ENCODE measurements at places on chromosomes 6 and 20.

DNA sequence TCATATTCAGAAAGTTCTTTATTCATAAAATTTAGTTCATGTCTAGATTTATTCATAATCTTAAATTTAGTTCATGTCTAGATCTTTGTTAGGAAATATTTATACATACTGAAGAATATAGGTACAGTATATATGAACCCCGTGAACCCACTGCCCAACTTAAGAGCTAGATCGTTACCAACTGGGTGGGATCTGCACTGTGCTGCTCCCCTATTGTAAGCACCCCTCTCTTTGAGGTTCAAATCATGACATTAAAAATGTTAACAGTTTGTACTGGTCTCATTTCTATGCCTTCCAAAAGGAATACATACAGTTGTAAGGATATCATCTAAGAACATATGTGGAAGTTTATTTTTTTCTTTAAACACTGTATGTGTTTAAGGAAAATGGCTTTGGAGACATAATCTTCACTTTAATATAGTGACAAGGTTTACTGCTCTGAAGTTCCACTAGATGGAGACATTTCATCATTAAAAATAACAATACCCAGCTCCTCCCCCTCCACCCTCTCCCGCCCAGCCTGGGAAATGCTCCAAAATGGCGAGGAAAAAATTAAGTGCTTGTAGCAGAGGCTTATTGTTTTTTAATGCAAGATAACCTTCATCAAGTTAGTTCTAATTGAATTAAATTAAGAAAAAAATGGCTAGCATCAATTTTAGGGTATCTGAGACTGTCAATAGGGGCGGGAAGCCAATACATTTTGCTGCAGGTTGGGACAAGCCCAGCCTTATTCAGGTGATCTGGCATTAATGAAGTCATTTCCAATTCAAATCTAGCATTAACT, 104.1 kb upstream of the TRAF3IP2 start:
- DNase-seq = peak; percentile 88

GRCh38 chr6:134585517-134585873, 267.6 kb upstream of the SGK1 start:
- DNase-seq = peak; percentile 70

DNA sequence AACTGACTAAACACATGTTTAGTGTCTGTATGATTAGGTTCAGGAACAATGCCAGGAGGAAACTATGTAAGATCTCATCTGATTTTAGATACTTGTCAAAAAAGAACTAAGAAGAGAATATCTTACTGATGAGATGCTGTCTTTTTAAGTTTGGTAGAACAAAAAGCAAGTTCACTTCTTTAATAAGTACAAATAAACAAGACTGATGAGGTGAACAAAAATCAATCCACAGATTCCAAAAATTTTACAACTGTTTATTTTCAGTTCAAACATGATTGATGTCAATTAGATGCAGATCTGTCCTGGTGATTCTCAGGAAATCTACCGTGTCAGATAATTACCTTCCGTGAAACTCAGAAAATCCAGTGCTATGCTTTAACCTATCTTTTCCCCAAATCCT, 24.9 kb downstream of the EPHA7 start:
- DNase-seq = no peak

GRCh38 chr6:135880066-135880972, 28.8 kb downstream of the PDE7B start:
- DNase-seq = peak; percentile 91

GRCh38 chr6:6474170-6474920, 114.2 kb upstream of the LY86 start:
- no peak for DNase-seq

DNA sequence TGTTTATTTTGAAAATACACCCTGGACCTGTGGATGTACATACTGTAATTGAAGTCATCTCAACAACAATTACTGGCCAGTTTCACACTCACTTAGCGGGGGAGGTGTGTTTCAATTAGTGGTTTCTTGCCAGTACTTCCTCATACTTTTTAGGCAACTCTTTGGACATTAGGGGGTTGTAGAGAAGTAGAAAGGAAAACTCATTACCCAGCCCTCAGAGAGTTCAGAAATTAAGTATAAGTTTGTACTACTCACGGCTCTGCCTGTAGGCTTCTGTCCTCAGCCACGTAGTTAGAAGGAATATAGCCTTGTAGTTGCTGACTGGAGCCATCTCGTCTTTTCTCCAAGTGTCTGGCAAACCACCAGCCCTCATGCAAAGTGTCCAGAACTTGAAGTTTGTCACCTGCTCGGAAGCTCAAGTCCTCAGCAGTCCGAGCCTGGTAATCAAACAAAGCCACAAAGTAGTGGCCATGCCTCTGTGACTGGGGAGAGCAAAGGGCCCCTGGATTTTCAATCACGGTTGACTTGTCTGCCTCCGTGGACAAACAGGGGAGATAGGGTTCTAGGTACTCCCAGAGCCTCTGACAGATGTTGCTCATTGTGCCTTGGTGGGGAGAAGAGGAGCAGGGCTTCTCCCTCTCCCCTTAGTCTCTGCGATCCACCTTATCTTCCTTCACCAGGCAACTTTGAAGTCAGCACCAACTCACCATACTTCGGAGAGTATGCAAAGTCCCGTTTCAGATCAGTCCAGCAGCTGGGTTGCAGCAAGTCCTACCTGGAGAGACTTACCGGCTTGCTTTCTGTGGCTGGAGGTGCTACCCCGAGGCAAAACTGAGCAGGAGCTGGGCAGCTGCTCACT, 749 bp downstream of the FRK start:
- no peak for DNase-seq

DNA sequence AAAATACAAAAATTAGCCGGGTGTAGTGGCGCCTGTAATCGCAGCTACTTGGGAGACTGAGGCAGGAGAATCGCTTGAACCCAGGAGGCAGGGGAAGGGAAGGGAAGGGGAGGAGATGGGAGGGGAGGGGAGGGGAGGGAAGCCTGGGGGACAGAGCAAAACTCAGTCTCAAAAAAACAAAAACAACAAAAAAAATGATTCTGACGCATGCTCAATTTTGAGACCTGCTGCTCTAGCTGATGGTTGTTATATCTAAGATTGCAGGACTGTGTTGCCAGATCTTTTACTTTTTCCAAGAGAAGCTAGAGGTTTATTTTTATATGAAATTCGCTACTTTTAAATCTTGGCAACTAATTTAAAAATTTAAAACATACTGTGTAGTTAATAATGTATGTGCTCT, 2.4 kb upstream of the WFDC2 start:
- DNase-seq = no peak

GRCh38 chr6:24140591-24140990, 14.6 kb downstream of the NRSN1 start:
- no peak for DNase-seq

- DNase-seq = no peak
Observed at GRCh38 chr6:44453146-44453545, 65.6 kb downstream of the CDC5L start.

DNA sequence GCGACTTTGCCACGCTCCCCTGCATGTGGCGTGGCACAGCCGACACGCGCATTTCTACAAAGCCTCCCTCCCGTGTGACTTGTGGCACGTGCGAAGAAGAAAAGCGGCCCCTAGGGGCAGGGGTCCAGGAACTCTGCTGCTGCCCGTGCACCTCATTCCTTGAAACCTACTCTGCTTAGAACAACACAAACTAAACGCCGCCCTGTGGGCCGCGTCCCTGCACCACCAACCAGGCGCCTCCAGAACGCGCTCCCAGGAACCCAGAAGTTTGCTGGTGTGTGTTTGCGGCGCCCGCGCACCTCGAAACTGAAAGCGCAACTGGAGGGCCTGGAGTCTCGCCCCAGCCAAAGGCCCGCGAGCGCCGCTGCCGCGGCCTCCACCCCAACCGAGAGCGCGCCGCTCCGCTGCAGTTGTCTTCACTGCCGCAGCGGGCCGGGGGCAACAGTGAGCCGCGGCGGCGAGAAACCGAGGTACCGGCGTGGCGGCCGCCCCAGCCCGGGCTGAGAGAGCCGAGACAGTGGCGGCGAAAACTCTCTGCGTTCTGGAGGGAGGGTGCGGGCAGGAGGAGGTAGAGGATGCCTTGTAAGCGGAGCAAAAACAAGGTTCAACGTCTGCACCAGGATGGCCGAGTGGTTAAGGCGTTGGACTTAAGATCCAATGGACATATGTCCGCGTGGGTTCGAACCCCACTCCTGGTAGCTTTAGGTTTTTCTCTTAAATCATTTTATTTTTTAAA, 65.8 kb downstream of the STX11 start:
- peak; percentile 99 for DNase-seq

DNA sequence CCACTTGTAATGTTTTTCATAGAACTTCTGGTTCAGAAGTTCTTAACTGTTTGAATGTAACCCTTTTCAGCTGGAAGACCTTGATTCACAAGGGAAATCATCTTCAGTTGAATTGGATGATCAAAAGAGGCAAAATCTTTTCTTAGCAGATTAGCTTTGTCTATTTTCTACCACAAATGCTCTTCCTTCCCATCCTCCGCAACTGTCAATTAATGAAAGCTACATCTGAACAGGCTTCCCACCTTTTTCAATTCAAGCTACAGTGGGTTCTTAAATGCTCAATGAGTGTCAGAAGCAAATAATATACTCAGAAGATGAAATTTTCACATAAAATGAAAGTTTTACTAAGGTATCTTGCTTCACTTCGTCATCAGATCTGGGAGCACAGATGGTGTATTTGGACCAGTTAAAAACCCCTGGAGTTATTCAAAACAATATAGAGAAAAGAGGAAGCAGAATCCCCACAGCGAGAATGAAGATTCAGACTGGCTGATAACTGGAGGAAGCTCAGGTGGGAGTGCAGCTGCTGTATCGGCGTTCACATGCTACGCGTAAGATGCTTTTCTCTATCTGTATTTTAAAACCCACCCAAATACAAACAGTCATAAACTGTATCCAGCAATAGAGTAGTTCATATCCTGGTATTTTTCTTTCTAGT, 19.4 kb downstream of the QRSL1 start:
- no peak for DNase-seq

GRCh38 chr6:71288228-71289038, at the start of gene OGFRL1:
TSS of gene OGFRL1 (plus strand) at chr6:71288811. CDS start at chr6:71288937, 126 bp downstream.
- DNase-seq = peak; percentile 76

- DNase-seq = no peak
Observed at GRCh38 chr20:9276966-9277468, 208.1 kb downstream of the PLCB4 start.

GRCh38 chr20:6044115-6044514, 9.7 kb downstream of the LRRN4 start:
- no peak for DNase-seq

DNA sequence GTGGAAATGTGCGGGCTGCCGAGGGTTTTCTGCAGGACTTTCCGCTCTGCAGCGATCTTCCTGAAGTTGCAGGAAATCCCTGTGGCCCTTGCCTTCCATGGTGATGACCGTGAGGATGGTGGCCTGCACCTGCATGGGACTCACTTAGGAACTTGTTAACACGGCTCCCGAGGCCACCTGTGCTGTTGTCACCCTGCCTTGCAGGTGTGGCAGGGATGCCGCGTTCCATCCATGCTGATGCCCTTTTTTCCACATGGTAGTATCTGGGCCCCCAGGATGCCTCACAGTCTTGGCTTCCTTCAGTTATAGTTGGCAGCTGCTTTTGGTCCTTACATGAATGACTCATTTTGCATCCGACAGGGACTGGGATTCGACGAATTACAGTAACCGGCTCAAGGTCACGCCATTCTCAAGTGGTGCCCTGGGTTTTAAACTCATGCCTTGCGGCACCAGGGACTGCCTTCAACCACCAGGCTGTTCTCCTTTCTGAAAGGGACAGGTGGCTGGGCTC, 37.2 kb downstream of the SYNJ2 start:
- DNase-seq = peak; percentile 47

DNA sequence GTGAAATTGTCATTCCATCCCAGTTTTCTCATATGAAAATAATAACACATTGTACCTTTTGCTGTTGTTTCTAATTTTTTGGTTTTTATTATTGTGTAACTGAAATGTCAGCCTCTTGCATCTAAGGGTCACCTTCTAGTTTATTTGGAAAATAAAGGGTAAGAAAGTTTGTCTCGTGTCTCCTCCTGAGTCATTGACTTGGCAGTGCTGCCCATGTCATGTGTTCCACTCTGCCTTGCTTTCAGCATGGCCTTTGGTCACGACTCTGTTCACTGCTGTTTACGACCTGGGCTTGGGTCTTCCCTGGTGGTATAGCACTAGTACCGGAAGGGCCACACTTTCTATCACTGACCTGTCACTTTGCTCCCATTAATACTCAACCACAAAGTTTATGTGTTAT, 171.4 kb upstream of the RSPO3 start:
- peak; percentile 42 for DNase-seq

GRCh38 chr6:2108700-2109306, 136.6 kb downstream of the GMDS start:
- peak; percentile 47 for DNase-seq

DNA sequence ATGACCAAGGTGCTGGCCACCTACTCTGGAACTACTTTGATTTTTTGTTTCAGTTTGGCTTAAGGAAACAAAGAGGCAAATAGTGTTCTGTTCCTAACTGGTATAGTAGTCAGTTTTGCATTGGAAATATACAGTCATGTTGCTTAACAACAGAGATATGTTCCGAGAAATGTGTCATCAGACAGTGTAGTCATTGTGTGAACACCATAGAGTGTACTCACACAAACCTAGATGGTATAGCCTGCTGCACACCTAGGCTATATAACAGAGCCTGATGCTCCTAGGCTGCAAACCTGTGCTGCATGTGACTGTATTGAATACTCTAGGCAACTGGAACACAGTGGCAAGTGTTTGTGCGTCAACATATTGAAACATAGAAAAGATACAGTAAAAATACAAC, 80.4 kb downstream of the ARID1B start:
- peak; percentile 57 for DNase-seq

- no peak for DNase-seq
Observed at GRCh38 chr6:149095842-149096241, 221.7 kb upstream of the TAB2 start.

GRCh38 chr6:84457276-84457675, 229.8 kb upstream of the CEP162 start:
- DNase-seq = no peak

- DNase-seq = peak; percentile 85
Observed at GRCh38 chr20:20360464-20360863, 7.4 kb upstream of the INSM1 start.

- DNase-seq = peak; percentile 19
Observed at GRCh38 chr20:6886065-6886729, 118.7 kb downstream of the BMP2 start.

DNA sequence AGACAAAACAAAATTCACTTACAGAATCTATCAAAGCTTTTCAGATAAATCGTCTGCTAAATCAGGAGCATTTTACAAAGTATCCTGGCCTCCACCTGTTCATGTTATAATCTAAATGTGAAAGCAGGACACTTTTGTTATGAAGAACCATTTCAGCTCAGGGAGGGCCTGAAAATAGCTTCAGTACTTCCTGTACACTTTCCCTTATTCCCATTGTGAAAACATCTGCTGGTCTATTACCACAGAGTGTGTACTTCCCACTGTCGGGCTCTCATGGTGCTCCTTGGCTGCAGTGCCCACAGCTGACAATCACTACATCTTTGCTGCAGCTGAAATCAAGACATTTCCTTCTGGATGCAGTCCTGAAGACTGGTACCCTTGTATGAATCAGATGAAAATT, 128.1 kb downstream of the OPRM1 start:
- no peak for DNase-seq

DNA sequence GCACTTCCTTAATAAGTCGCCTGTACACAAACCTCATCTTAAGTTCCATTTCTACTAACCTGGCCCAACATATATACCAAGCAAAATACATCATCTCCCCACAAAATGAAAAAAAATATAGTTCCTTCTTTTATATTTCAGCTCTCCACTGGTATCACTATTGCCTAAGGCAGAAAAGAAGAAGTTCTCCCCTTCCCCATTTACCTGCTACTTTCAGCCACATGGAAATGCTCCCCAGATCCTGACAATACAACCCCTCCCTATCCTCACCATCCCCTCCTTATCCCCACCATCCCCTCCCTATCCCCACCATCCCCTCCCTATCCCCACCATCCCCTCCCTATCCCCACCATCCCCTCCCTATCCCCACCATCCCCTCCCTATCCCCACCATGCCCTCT, 175.7 kb downstream of the LINC00237 start:
- no peak for DNase-seq
